ENCODE measurements at places on chromosomes 5 and 9.
A peak's percentile ranks its signal among the peaks of the same experiment; 100 is the strongest.

DNA sequence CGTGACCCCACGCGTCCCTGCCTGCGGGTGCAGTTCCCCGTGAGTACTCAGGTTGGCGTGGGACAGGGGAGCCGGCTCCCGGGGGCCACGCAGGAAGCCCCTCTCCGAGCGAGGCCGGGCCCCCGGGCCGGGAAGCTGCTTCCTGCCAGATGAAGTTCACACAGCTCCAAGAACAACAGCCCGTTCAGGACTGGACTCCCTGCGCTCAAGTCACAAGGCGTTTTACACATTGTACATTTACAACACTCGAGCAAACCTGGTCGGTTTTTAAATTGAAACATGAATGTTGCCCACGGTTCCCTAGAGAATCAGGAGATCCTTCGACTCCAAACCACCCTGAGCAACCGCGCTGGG, 22.4 kb downstream of the SLC9A3 start:
- no peak for DNase-seq

DNA sequence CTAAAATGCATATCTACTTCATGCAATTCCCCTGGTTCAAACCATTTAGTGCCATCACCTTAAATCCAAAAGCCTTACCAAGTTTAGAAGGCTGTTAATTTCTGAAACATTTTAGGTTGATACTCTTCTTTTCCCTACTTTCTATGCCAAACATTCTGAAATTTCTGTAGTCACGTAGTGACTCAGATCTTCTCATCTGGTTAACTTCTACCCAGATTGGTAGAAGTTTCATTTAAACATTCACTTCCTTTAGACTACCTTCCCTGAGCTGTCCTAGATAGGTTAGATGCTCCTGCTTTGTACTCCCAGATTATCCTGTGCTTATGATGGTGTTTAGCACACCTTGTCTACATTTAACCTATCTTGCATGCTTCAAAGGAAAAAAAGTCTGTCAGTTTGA, 9.9 kb downstream of the RAD50 start:
- DNase-seq = no peak

DNA sequence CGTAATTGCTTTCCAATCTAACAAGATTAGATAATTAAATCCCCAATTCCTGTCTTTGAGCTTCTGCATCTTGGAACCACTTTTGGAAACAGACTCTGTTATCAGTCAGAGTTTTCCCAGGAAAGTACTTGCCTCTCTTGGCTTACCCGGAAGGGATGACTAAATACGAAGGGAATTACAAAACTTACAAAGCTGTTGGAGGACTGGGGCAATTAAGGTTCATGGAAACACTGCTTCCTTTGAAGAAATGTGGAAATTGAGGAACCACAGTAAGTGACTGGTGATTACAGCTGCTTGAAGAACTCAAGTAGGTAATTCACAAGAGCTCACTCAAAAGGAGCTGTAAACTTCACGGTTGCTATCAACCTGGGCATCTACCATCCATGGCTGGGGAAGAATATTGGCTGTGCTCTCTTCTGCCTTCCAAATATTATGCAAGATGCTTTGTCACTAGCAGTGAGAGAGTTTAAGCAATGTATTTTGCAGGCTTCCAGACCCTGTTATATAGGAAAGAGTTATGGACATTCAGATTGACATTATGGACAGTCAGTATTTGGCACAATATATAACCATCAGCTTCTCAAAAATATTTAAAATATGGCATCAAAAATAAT, 104.6 kb upstream of the MAN2A1 start:
- DNase-seq = peak; percentile 30

DNA sequence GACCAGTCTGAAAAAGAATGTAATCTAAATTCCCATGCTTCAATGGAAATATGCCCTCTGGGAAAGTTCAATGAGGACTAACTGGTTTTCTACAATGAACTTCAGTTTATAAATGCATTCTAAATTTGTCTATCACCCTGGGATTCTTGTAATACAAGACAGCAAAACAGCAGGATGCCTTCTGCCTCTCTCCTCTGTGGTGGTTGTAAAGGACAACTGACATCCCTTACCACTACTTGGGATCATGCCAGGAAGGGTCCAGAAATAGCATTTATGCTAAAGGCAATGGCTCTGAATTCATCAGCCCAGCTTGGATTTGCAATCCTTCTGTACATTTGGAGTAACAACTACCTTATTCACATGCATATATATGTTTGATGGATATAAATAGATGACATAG, 97.3 kb upstream of the ADAMTS16 start:
- no peak for DNase-seq

DNA sequence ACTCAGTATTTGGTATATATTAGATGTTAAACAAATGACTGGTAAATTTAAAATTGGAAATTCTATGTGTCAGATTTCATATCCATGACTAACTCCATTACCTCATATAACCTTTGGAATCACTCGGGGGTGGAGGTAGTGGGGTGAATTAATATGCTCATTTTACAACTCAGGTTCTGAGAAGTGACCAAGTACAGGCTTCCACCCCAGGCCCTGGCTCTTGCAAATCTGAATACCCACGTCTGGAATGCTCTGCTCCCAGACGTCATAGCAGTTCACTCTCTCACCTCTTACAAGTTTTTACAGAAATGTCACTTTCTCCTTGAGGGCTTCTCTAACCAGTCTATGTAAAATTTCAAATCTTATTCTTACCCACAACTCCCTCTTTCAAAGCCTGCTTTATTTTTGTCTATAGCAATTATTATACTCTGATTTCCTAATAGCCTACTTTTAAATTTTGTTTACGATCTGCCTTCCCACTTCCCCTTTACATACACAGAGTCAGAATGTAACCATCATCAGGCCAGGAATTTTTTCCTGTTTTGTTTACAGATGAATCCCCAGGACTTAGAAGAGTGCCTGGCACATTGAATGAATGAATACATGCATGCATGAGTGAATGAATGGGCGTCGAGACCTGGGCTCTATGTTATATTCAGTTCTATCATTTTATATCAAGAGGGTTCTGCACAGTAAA, 134.1 kb upstream of the IFNE start:
- DNase-seq = peak; percentile 86
